ENCODE measurements at places on chromosomes 3 and 15.

GRCh38 chr3:33490641-33491241 lies 50.5 kb upstream of the UBP1 start:
- DNase-seq, result no peak

DNA sequence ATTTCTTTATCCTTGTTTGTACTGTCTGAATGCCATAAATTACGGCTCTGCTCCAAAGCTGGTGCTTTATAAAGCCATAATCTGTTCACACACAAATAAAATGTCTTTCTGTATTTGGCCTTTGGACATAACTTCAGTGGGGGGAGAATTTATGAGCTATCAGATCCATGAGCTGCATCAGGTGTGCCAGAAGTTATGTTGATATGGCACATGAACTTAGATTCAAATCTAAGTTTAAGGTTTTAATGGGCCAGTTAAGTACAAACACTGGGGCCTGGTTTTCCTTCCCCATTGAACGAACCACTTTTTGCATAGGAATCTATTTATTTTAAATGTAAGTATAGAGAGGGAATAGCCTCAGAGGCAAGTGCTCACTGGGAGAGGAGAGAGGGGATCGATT lies 239.9 kb downstream of the NFKBIZ start:
- no peak for DNase-seq

DNA sequence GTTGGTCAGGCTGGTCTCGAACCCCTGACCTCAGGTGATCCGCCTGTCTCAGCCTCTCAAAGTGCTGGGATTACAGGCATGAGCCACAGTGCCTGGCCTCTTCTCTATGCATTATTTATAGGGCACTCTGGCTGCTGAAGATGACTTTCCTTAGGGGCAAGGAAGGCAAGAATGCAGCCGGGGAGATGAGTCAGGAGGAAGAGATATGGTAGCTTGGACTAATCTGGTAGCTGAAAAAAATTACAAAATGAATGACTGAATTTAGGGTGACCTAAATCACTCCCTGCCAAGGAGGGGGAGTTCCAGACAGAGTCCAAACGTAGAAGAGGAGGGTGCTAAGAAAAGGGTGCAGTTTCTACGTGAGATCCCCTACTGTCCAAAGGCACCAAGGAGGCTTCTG lies 14.2 kb downstream of the RHCG start:
- no peak for DNase-seq

DNA sequence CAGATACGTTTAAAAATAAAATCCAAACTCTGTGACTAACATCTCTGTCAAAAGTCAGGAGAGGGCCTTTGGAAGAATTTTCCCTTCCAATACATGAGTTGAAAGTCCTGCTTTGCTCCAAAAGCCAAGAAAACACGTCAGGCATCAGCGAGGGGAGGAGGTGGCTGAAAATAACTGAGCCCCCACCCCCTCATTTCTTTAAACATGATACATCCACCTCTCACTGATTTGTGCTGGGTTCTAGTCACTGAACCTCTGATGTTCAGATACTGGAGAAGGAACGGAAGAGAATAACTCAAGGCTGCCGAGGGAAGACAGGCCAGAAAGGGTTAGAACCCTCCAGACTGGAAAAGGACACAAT lies 9.4 kb upstream of the SEMA5B start:
- DNase-seq, result no peak

- no peak for DNase-seq
These were observed 142.4 kb upstream of the TLE3 start for GRCh38 chr15:70240082-70240481.

DNA sequence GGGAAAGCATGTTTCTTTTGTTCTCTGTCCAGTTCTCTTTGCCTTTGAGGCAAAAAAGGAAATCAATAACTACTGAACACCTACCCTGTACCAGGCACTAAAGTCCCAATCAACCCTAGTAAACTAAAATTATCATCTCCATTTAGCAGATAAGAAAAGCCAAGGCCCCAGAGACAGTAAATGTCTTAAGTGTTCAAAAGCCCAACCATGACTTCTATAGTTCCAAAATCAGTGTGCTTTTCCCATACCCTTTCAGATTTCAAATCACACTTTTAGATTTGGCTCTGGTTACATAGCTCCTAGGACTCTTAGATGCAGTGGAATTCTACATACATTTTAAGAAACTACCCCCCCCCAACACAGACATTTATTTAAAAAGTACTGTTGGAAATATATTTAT lies 63.5 kb downstream of the UACA start:
- DNase-seq, result no peak

DNA sequence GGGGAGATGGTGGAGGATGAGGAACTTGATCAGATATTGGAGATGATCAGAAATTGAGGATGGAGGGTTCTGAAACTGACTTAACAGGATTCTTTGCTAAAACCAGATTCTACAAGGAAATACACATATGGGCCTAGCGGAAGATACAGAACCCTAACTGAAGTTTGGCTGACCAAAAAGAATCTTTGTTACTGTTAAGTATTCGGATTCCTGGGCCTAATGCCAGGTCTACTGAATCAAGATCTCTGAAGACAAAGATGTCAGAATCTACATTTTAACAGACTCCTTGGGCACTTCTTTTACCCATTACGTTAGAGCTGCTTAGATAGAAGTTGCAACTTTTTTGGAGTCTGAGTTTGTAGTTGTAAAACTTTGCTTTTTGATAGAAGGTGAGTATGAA lies 137.7 kb downstream of the FNDC3B start:
- no peak for DNase-seq

DNA sequence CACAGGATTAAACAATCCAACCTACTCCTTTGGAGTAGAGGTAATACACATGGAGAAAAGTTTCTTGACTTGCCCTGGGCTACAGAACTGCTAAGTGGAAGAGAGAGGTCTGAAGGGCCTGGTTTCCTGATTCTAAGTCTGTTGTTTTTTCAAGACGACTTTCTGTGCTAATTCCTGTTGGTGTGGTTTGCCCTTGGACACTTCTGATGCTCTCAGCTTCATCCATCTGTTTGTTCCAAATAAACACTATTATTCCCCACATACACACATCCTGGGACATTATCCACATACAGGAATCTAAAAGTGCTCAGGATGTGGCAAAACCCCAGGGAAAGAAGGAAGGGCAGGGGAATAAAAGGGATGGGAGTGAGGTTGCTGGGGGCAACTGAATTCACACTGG lies 393.5 kb upstream of the TBL1XR1 start:
- DNase-seq, result no peak

DNA sequence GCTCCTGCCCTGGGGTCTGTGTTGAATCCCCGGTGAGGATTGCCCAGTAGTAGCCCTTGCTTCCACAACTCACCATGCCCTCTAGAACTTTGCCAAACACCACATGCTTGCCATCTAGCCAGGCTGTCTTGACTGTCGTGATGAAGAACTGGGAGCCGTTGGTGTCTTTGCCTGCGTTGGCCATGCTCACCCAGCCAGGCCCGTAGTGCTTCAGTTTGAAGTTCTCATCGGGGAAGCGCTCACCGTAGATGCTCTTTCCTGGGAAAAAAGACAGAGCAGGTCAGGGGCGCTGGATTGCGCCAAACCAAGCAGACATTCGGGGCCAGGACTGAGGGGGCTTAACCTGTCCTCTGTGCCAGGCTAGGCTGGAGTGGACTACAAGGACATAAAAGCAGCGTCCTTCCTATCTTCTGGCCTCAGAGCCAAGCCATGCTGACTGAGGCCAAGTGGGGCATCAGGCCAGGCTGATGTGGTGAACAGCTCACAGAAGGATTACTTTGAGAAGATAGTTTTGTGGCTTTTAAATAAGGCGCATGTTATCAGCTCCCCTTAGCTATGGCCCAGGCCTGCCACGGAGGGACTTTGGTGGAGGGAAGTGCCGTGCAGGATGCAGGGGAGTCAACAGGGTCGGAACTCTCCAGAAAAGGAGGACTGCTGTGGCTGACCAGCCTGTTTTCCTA lies 5.3 kb downstream of the SNX22 start:
- no peak for DNase-seq

DNA sequence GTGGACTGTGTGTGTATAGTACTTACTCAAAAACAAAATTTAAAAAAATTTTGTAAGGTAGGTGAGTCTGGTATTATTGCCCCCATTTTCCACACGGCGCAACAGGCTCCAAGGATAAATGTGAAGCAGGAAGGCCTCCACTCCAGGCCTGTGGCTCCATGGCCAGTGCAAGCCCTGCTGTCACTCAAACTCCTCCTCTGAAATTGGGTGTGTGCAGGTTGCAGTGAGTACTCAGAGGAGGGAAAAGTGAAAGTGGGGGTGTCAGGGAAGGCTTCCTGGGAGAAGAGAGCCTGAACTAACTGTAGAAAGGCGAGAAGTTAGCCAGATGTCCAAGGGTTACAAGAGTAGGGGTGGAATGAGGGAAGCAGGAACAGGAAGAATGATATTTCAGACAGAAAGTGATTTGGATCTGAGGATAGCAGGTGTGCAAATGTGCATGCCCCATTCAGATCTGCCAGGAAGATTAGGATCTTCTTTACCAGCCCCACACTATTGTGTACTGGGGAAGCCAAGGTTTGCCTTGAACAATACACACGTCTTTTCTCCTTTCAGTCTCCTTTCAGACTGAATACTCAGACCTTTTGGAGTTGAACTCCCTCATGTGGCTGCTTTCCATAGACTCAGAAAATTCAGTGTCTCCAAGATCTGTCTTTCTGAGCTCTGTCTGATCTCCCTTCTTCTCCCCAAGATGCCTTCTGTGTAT lies 48.7 kb upstream of the RYK start:
- no peak for DNase-seq

DNA sequence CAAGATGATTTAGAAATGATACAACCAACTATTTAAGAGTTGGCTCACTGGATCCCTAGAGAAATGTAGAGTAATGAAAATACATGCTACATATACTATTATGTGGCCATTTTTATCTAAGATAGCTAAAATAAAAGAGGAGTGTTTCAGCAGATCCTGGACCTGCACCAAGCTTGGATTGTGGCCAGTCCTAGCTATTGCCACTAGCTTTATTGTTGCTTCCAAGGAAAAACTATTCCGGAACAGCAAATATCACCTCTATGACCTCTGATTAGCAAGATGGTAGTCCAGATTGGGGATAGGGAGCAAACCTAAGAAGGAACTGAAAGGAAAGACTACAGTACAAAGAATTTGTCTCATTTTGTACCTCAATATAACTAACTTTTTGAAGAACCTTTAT lies 63.7 kb upstream of the NDN start:
- DNase-seq, result no peak

GRCh38 chr3:102531686-102532085 lies 96.9 kb downstream of the ZPLD1 start:
- no peak for DNase-seq

DNA sequence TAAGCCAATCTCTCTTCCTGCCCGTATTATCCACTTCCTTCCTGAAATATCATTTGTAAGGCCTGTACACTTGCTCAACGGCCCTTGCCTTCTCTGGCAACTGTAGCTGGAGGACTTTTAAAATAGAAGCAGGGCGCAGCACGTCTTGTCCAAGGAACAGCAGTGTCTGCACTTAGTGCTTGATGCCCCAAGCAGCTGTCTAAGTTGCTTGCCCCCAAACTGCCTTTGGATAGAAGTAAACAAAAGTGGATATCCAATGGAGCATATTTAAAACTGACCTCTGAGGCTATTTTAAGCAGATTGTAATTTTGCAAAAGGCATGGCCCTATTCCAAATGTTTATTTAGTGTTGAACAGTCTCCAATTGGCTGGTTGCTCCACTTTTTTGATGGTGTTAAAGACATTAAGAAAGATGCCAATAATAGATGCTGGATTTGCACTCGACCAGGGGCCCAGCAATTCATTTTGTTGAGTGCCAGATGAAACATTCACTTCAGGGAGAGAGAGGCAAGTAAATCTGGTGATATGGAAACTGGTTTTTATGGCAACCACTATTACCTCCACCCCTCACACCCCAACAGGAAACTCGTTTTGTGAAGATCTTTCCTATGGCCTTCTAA lies 526.8 kb upstream of the TBL1XR1 start:
- DNase-seq, result no peak

DNA sequence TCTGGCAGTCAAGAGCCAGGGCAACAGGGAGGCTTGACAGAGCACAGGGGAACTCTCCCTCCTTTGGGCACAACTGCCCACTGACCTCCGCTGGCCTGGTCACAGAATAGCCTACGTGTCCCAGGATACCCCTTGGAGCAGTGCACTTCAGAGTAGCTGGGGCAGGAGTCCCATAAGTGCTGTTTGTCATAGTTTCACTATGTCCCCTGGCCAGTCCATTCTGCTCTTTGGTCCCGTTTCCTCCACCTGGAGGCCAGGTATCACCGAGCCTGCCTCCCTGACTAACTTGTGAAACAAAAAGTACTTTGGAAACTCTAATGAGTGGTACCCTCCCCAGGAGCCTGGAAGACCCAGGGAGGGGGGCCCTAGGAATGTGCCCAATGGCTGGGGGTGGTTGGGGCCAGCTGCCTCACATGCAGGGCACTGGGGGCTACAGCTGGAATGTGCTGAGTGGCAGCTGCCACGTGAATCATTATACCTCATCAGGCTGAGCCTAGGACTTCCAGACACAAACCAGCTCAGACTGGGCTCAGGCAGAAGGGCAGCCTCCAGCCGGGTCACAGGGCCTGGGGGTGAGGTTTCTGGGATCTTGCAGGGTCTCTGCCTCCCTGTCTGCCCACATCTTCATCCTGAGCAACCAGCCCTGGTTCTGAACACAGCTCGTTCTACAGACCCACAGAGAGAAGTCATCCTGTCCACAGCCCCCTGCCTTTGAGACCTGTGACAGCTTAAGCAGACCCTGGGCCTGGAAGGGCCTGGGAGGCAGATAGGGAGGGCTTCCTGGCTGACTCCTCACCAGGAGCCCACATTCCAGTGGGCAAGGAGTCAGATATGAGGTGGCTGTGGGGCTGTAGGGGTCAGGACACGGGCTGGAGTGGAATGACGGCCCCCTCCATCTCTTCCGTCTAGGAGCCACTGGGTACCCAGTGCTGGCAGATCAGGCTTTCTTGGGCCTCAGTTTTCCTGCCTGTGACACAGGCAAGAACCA lies 914 bp upstream of the PTH1R start:
- DNase-seq, result no peak

- no peak for DNase-seq
These were observed 196.7 kb upstream of the ADAMTS9 start for GRCh38 chr3:64884536-64884935.

DNA sequence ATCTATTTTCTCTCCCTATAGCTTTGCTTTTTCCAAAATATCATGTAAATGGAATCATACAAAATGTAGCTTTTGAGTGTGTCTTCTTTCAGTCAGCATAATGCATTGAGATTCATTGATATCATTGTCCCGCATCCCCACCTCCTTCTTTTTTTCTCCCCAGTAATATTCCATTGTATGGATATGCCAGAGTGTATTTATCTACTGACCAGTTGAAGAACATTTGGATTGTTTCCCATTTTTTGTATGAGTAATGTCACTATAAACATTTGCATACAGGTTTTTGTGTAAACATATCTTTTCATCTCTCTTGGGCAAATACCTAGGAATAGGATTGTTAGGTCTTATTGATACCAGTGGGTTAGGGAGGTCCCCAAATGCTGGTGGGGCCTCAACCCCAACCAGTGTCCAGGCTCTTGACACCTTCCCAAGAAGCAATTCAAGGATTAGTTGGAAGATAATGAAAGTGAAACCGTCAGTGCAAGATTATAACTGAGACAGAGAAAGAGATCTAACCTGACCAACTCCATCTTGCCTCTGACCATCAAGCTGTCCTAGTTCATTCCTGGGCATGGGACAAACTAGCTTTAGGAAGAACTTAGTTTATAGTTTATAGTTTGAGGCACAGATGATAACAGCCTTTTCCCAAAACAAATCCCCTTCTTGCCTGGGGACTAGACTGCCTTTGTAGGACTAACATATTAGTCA lies 7.4 kb upstream of the SLC33A1 start:
- DNase-seq, result no peak

Measured in CD4-positive, alpha-beta T cell treated with Interleukin-15 for 4 hours (primary cell).